Gastrocnemius medialis (tissue), 4 donors: ENCODE measurements at places on chromosomes 4 and X.

DNA sequence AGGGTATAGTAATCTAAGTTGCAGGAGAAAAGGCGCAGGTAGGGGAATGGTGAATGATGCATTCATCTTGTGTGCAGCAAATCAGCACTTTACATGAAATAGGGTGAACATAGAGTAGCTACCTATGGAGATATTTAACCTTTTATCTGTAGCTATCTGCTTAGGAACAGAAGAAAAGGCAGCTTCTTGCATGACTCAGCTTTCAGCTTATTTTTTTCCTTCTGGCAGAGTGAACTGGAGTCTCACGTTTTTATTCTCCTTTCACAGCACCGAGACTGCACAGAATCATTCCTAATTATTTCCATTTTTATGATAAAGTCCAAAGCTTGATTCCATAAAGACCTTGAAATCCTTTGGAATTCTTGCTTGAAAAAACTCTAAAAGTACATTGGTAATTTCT is 4.8 kb upstream of the SCOC start:
- no peak overlapping the region for H3K4me3 ChIP-seq
- H3K4me1 ChIP-seq, result peaks cover 4% of the 10 kb centered on the region
- DNase-seq, result no peak
- H3K27me3 ChIP-seq, result no peaks in the 10 kb centered on the region

DNA sequence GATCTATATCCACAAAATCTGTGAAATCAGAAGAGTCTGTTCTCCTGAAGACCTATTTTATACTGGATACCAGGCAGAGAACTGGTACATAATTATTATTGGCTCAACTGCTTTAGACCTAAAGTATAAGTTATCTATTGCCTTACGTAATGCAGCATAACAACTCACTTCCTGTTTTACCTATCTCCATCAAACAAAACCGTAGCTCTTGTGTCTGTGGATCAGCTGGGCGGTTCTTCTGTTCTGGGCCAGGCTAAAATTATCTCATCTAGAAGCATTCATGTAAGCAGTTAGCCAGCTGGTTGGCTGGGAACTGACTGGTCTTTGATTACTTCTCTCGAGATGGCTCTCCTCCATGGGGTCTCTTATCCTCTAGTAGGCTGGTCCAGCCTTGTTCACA is 57.8 kb downstream of the PPP1R2C start:
- no peaks in the 10 kb centered on the region for H3K4me1 ChIP-seq
- no peak for DNase-seq
- no peaks in the 10 kb centered on the region for H3K27me3 ChIP-seq
- no peaks in the 10 kb centered on the region for H3K36me3 ChIP-seq
- H3K27ac ChIP-seq, result no peak overlapping the region

GRCh38 chr4:4502694-4503311 is 39.0 kb downstream of the STX18 start:
- no peak overlapping the region for H3K27ac ChIP-seq
- no peak overlapping the region for H3K4me3 ChIP-seq
- H3K27me3 ChIP-seq, result no peaks in the 10 kb centered on the region
- no peak for DNase-seq

- H3K27ac ChIP-seq, result no peak overlapping the region
- no peaks in the 10 kb centered on the region for H3K27me3 ChIP-seq
- no peak for DNase-seq
- no peak overlapping the region for H3K4me3 ChIP-seq
Observed at GRCh38 chr4:17188125-17188524, 289.7 kb upstream of the LDB2 start.

GRCh38 chrX:140163371-140164159 is 198.2 kb upstream of the CXorf66 start:
- H3K27ac ChIP-seq, result no peak overlapping the region
- H3K4me3 ChIP-seq, result no peak overlapping the region
- no peaks in the 10 kb centered on the region for H3K27me3 ChIP-seq
- H3K4me1 ChIP-seq, result no peaks in the 10 kb centered on the region
- DNase-seq, result no peak

DNA sequence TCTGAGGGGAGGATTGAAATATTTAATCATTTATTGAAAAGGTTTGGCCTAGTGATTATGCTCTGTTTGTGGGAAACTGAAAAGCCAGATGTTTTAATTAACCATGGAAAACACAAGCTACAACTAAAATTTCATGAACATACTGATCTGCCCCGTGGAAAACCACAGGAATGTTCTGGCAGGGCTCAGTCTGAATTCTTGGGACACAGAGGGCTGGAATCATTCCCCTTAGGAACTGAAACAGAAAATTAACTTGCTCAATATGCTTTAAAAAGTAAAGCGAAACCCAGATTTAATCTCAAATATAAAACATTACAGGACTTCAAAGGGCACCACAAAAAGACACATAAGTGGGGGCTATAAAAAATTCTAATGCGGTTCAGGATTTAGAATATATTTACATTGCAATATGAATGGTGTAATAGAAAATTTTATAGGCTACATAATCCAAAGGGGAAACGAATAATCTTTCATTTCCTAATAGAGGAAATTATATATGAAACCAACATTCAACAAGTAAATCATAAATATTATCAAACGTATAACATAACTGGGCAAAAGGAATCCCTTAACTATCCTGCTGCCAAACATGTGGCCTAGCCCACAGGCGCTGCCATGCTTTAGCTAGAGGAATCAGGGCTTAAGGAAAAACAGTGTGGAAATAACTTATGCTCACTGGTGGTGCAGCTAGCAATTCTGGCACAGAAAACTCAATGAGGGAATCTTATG is 70.9 kb downstream of the APBB2 start:
- no peaks in the 10 kb centered on the region for H3K36me3 ChIP-seq
- peak overlapping the region; percentile 83 for H3K27ac ChIP-seq
- H3K4me1 ChIP-seq, result peaks cover 37% of the 10 kb centered on the region
- peak; percentile 52 for DNase-seq
- peak overlapping the region; percentile 1 for H3K4me3 ChIP-seq

DNA sequence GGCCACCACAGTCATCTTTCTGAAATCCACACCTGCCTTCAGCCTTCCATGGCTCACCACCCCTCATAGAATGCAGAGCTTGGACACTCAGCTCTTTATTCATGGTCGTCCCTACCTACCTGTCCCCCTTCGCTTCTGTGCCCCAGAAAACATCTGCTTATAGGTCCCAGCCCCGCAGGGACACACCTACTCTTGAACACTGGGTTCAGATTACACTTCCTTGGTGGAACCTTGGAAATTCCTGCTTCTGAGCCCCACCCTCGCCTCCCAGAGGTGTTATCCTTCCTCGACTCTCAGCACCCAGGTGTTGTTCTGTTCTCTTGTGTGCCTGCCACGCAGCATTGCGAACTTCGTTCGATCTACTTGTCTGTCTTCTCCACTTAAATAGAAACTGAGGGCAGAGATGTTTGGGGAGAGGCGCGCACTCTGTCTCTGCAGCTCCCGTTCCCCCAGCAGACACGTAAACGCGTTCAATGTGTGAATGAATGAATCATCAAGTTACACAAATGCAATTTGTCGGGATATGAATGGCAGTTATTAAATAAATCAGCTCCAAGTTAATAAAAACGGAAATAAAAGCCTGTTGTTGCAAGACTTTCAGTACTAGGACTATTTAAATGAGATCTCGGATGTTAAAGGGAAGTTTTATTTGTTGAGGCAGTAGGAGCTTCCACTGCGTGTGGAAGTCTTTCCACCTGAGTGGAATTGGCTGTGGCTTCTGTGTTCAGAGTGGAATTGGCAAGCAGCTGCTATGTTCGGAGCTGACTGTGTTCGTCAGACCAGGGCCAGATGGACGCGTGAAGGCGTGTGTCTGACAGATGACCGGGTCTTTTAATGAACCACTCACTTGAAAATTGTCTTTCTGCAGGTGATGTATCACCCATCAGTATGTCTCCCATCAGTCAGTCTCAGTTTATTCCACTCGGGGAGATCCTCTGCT is 95.6 kb downstream of the STOX2 start:
- H3K36me3 ChIP-seq, result peaks cover 14% of the 10 kb centered on the region
- H3K27ac ChIP-seq, result no peak overlapping the region
- no peaks in the 10 kb centered on the region for H3K27me3 ChIP-seq
- no peak overlapping the region for H3K4me3 ChIP-seq
- no peak for DNase-seq
- H3K4me1 ChIP-seq, result no peaks in the 10 kb centered on the region

- no peaks in the 10 kb centered on the region for H3K27me3 ChIP-seq
- no peak for DNase-seq
- H3K4me1 ChIP-seq, result no peaks in the 10 kb centered on the region
- no peak overlapping the region for H3K4me3 ChIP-seq
- no peak overlapping the region for H3K27ac ChIP-seq
Observed at GRCh38 chr4:40165916-40166315, 30.9 kb upstream of the RHOH start.

DNA sequence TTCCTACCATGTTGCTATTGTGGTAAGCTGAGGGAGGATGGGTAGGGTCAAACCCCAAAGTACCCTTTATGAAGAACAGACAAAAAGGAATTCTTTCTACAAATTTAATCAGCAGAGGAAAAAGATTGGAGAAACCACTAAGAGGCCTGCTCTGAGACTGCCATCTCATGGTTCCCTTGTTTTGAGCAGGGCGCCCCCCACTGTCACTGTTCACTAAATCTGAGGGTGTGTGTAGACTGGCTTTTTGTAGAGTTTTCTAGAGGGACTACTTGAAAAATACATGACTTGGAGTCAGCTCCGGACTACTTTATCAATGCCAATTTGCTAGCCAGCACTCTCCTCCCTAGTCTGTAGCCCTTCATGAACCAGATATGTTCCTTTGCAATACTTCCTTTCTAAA is 324.8 kb downstream of the FRMPD4 start:
- H3K4me3 ChIP-seq, result no peak overlapping the region
- H3K36me3 ChIP-seq, result no peaks in the 10 kb centered on the region
- DNase-seq, result no peak
- no peaks in the 10 kb centered on the region for H3K4me1 ChIP-seq

DNA sequence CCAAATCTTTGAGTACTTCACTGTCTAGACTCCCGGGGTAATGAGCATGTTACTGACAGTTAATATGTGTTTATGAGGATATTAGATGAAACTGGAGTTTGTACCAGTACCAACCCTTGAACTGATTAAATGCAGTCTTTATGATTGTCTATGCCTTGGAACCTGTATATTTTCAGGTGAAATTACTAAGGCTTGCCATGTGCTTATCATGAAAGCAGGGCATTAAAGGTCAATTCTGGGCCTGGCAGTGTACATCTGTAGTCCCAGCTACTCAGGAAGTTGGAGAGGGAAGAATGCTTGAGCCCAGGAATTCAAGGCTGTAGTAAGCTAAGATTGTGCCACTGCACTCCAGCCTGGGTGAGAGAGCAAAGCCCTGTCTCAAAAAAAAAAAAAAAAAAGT is 27.6 kb downstream of the PHEX start:
- H3K36me3 ChIP-seq, result no peaks in the 10 kb centered on the region
- no peak overlapping the region for H3K27ac ChIP-seq
- H3K27me3 ChIP-seq, result no peaks in the 10 kb centered on the region
- DNase-seq, result no peak
- no peaks in the 10 kb centered on the region for H3K4me1 ChIP-seq

DNA sequence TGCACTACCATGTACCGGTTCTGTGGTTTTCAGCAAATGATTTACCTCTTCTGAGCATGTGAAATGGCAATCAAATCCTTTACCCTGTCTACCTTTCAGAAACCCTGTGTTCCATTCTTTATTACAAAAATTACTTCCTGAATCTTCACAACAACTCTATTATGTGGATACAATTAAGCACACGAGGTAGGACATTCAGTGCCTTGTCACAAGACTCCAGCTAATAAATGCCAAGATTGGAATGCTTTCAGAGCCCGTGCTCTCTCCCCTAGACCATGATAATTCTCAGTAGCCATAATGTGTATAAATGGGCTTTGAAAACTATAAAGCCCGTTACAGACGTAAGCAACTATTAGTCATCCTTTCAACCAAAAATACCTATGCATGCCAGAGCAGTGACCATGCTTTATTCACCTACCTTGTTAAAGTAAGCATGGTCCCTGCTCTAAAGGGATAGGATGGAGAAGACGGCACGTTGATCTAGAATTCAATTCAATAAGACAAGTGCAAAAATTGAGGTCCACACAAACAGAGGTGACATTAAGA is 2.4 kb downstream of the RXFP1 start:
- H3K4me3 ChIP-seq, result no peak overlapping the region
- H3K4me1 ChIP-seq, result no peaks in the 10 kb centered on the region
- no peak for DNase-seq

DNA sequence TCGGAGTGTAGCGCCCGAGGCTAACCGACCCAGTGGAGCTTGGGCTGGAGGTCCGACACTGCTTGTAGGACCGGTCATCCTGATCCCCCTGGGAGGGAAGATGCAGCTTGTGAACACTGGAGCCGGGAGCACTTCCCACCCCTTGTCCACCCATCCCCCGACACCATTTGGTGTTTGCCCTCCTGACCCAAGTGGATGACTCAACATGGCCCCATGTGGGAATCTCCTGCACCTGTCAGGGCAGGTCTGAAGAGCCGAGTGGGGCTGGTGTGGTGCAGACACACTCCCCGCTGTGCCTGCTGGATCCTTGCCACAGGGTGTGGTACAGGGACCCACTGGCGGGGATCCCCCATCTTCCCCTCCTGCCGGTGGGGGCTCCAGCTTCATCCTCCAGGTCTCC is 90.0 kb upstream of the AFAP1 start:
- H3K36me3 ChIP-seq, result no peaks in the 10 kb centered on the region
- no peak overlapping the region for H3K4me3 ChIP-seq
- no peaks in the 10 kb centered on the region for H3K4me1 ChIP-seq
- no peaks in the 10 kb centered on the region for H3K27me3 ChIP-seq

- peaks cover 3% of the 10 kb centered on the region for H3K4me1 ChIP-seq
- no peak overlapping the region for H3K4me3 ChIP-seq
- DNase-seq, result no peak
- no peaks in the 10 kb centered on the region for H3K36me3 ChIP-seq
Observed at GRCh38 chr4:40311811-40312346, 23.3 kb upstream of the CHRNA9 start.

GRCh38 chr4:41512136-41512535 is 25.8 kb upstream of the LIMCH1 start:
- peaks cover 10% of the 10 kb centered on the region for H3K4me1 ChIP-seq
- no peaks in the 10 kb centered on the region for H3K27me3 ChIP-seq
- no peaks in the 10 kb centered on the region for H3K36me3 ChIP-seq
- DNase-seq, result no peak
- H3K27ac ChIP-seq, result no peak overlapping the region

- no peak overlapping the region for H3K27ac ChIP-seq
- DNase-seq, result no peak
- no peaks in the 10 kb centered on the region for H3K4me1 ChIP-seq
- H3K4me3 ChIP-seq, result no peak overlapping the region
- no peaks in the 10 kb centered on the region for H3K27me3 ChIP-seq
Observed at GRCh38 chr4:40812386-40812785, 62.6 kb downstream of the NSUN7 start.

DNA sequence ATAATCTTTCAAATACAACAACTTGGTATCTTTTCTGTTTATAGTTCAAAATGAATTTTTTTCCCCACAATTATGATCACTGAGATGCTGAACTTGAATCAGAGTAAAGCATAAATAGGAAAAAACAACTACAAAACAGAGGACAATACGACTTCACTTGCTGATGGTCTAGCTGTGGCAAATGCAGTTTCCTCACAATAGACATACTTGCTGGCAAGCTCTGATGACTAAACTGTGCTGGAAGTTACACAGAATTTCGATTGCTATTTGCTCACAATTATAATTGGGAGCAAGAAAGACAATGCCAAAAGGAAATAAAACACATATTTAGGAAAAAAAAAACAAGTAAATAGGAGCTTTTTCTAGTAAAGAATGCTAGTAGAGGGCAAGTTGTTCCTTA is 14.7 kb downstream of the VEGFC start:
- H3K4me1 ChIP-seq, result peaks cover 4% of the 10 kb centered on the region
- no peaks in the 10 kb centered on the region for H3K36me3 ChIP-seq
- DNase-seq, result no peak
- no peaks in the 10 kb centered on the region for H3K27me3 ChIP-seq
- peak overlapping the region; percentile 24 for H3K27ac ChIP-seq

GRCh38 chrX:20312018-20312417 is 45.3 kb upstream of the RPS6KA3 start:
- no peaks in the 10 kb centered on the region for H3K27me3 ChIP-seq
- no peaks in the 10 kb centered on the region for H3K36me3 ChIP-seq
- H3K4me1 ChIP-seq, result peaks cover 8% of the 10 kb centered on the region
- H3K27ac ChIP-seq, result peak overlapping the region; percentile 79
